CD4-positive, alpha-beta memory T cell (primary cell): ENCODE measurements at places on chromosomes 13 and 19. TPM values are rescaled to one million over a fixed set of nuclear protein-coding genes. Genes with fewer than 3 reads are reported as not detected.

GRCh38 chr13:102729560-102730270, 34.9 kb upstream of the METTL21C start:
- no peak for DNase-seq

GRCh38 chr19:1232652-1233072, 5.1 kb downstream of the CBARP start:
- no peak for DNase-seq

DNA sequence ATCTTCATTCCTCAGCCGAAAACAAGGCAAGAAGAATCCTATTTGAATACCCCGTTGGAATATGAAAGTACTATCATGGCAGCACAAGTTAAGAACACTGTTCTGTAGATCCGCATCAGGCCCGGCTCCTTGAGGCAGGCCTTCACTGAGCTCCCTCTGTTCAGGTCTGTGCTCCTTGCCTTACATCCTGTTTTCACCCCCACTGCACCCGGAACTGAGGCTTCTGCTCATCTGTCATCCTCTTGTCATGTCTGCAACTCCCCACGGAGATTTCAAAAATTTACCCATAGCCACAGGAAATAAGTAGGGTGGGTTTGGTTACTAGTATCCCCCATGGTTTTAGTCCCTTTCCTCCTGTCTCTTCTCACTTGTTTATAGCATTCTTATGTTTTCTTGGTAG, 861.9 kb downstream of the GPC5 start:
- no peak for DNase-seq

DNA sequence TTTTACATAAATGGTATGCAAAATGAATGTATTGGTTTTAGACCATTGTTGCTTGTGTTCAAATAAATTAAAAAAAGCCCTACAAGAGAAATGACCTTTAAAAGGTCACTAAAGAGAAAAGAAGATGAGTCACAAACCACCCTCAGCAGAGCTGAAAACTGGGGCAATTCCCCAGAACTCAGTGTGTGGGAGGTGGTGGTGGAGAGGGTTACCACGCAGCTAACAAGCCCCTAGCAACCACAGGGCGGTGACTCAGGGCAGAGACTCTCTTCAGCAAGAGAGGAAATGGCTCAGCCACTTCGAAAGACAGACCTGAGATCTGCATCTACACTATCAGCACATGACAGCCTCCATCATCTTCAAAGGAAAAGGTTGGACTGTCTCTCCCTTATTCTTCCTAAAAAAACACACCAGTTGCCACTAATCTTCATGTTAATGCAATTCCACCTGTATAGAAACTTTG, 29.4 kb upstream of the NDFIP2 start:
- peak; percentile 77 for DNase-seq

DNA sequence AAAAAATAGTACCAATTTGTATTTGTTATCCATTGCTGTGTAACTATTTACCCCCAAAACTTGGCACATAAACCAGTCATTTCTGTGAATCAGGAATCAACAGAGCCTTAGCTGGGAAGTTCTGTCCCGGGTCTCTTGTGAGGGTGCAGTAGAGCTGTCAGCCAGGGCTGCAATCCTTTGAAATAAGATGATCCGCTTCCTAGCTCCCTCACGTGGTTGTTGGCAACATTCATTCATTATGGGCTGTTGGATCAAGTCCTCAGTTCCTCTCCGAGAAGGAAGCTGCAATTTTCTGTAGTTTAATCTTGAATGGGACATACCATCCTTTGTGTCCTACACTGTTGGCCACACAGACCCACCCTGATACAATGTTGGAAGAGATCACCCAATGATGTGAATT, 277.2 kb downstream of the SUCLA2 start:
- DNase-seq = no peak

DNA sequence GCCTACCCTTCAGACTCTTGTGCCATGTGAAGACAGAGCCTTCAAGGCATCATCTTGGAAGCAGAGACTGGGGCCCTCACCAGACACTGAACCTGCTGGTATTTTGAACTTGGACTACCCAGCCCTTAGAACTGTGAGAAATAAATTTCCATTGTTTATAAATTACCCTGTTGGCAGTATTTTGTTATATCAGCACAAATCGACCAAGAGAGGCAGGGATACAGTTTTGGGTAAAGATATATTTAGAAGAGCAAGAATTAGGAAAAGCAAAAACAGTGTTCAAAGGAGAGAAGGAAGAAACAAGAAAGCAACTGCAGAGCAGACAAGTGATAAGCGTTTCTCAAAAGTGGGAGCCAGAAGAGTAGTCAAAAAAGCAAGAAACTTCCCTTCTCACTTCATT, 600.8 kb downstream of the DCT start:
- no peak for DNase-seq

DNA sequence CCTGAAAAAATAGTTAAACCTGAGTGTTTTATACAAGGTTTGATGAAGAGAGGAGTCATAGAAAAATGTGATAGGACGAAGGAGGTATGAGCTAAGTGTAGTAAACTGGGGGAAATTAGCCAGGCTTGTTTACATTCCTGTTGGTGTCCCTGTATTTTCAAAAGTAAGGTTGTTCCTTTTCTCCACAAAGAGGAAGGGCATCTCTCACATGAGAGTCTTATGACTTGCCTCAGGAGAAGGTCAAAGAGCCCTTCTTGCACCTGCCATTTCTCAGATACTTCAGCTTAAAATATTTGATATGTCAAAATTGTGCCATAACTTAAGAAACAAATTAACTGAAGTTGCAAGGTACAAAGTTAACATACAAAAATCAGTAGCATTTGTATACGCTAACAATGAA, 3.6 kb upstream of the N4BP2L2 start:
- DNase-seq = no peak

GRCh38 chr13:94419304-94419924, 60.1 kb downstream of the DCT start:
- DNase-seq = no peak

GRCh38 chr19:38900202-38900629, 447 bp downstream of the NFKBIB start:
- no peak for DNase-seq

DNA sequence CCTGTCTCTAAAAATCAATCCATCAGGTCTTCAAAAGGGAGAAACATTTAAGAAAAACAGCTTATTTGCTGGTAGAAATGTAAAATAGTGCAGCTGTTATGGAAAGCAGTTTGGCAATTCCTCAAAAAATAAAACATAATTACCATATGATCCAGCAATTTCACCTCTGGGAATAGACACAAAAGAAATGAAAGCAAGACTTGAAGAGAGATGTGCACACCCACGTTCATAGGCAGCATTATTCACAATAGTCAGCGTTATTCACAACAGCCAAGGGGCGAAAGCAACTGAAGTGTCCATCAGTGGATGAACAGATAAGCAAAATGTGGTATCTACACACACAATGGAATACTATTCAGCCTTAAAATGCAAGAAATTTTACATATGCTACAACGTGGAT, 45.1 kb upstream of the DOCK9 start:
- no peak for DNase-seq

Gene ZSCAN4
- total RNA-seq = not detected

Gene PSPN
- 4.6 TPM for total RNA-seq

- no peak for DNase-seq
These were observed 63.1 kb downstream of the SPATA13 start for GRCh38 chr13:24223341-24224231.

DNA sequence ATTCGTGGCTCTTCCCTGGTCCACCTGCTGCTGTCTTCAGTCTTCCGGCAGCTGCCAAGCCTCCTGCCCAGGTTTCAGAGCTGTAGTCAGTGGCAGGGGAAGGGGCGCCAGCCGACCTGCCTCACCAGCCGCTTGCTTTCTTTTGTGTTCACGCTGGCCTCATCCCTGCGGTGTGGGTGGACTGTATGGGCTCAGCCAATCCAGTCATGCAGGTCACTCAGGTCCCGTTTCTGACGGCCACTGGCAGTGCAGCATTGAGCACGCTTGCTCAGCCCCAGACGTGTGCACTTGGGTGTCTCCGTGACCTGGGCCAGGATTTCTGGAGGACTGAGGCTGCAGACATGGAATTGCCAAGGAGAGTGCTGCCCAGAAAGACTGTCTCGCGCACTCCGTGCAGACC, 26.0 kb downstream of the AP1M1 start:
- DNase-seq = no peak

Gene NLRP7
- not detected for total RNA-seq

- DNase-seq = no peak
These were observed 306.1 kb downstream of the IRS2 start for GRCh38 chr13:109480011-109480955.

GRCh38 chr19:43799502-43800142, 2.6 kb downstream of the LYPD5 start:
- no peak for DNase-seq

- peak; percentile 1 for DNase-seq
These were observed 767 bp upstream of the ZNF793 start for GRCh38 chr19:37505958-37506386.

DNA sequence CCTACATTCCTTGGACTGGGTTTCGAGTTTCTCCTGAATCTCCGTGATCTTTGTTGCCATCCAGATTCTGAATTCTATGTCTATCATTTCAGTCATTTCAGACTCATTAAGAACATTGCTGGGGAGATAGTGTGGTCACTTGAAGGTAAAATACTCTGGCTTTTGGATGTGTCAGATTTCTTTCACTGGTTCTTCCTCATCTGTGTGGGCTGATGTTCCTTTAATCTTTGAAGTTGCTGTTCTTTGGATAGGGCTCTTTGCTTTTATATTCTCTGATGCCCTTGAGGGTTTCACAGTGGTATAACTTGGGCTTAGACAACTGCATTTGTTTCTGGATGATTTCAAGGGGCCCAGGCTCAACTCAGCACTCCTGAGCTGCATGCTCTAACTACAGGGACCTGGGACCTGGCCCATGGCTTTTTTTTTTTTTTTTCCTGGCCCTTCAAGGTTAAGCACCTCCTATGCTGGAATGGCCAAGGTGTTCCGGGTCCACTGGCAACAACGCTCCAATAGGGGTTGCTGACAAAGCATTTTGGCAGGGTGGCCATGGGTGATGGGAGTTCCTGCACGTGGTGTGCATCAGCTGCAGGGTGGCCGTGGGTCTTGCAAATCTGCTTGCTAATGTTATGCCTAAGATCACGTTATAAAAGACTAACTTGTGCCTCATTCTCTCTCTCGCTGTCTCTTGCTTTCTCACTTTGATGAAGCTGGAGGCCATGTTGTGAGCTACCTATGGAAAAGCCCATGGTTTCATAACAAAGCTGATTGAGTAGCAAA, 5.9 kb upstream of the SIGLEC7 start:
- DNase-seq = no peak

Gene GARIN5A
- 0.61 TPM for total RNA-seq

- no peak for DNase-seq
These were observed 10.8 kb downstream of the ADPRHL1 start for GRCh38 chr13:113442354-113442984.

DNA sequence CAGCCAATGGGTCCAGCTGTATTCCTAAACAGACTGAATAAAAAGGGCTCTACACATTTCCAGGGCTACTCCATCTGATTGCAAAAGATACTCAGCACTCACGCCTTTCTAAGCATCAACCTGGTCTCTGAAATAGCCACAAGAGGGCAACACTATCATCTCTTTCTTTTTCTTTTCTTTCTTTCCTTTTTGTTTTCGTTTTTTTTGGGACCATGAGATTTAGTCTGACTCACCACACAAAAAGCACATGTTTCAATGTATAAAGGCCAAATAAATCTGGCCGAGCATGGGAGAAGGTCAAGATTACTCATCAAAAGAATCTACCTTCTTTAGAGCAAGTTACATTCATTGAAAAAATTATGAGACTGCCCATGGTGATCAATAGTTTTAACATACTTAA, 805.6 kb upstream of the ARGLU1 start:
- no peak for DNase-seq
